Central memory CD4-positive, alpha-beta T cell (primary cell): ENCODE measurements at places on chromosomes 2 and 18.
A peak's percentile ranks its signal among the peaks of the same experiment; 100 is the strongest.

- DNase-seq = no peak
Observed at GRCh38 chr2:179558010-179558934, 293.6 kb upstream of the SESTD1 start.

DNA sequence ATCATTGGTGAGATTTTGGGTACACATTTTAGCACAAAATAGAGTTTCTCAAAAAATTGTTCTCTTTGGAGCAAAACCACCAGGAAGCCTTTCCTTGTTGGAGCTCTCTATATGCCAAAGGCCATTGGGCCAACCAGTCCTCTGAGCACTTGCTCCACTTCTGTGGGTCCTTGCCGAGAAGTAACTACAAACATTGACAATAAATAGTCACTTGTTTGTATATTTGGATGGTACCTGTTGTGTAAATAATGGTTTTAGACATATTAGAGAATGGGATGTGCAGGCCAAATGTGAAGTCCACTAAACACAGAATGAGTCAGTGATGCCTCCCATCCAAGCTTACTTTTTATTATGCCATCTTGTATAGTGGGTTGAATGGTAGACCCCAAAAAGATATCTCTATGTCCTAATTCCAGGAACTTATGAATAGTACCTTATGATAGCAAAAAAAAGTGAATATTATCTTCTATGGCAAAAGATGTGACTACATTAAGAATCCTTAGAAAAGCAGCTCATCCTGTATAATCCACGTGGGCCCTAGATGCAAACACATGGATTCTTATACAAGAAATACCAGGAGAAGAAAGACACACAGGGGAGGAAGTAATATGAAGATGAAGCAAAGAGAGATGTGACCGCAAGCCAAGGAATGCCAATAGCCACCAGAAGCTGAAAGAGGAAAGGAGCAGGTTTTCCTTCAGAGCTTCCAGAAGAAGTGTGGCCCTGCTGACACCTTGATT, 24.6 kb downstream of the SRD5A2 start:
- DNase-seq = no peak

DNA sequence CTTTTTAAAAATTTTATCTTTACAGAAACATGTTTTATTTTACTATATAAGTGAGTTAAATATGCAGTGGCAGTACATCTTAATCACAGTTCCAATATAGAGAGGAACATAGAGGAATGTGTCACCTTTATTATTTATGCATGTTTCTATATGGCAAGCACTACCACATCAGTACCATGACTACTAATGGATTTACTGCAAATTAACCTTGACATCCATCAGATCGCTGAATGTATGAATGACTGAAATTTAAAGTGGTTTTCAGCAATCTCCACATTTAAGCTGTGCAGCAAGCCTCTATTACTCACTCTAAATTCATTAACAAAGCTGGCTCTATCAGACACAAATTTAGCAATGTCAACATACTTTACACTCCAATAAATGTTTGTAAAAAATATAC, 790.6 kb downstream of the NRXN1 start:
- no peak for DNase-seq

GRCh38 chr2:100959225-100959880, 42.7 kb upstream of the RPL31 start:
- no peak for DNase-seq

- DNase-seq = no peak
Observed at GRCh38 chr2:216557413-216557812, 58.8 kb downstream of the RPL37A start.

DNA sequence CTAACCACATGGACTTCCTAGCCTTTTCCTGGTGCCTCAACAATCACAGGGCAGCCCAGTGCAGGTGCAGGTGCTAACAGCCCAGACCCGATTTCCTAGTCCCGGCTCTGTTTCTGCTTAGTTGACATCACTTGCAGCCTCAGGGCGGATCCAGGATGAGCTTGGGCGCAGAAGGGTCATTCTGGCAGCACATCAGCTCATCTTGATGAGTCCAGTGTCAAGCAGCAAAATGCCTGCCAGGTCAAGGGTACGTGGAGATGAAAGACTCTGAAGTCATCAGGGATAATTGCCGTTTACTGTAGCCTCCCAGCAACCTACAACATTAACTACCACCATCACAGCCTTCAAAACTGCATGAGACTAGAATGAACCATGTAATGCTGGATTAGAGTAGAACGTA, 39.4 kb upstream of the EFHD1 start:
- no peak for DNase-seq

GRCh38 chr2:9552219-9553178, 3.1 kb downstream of the ADAM17 start:
- DNase-seq = peak; percentile 17
